A549 (cell line): ENCODE measurements at places on chromosomes 3 and 15.

DNA sequence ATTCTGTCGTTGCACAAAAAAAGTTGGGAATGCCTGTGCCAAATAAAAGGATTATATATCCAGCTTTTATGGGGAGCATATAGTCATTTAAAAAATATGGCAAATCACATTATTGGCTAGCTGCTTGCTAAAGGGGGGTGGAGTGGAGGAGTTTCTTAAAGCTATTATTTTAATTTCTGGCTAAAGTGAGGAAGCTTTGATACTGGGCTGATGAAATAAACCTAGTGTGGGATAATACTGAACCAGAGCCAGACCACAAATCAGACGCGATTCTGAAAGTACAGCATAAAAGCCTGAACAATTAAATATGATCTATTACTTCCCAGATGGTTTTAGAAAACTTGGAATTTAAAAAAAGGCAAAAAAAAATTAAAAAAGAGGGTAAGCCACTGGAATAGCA lies 14.4 kb downstream of the POLR2M start:
- no peak for DNase-seq

DNA sequence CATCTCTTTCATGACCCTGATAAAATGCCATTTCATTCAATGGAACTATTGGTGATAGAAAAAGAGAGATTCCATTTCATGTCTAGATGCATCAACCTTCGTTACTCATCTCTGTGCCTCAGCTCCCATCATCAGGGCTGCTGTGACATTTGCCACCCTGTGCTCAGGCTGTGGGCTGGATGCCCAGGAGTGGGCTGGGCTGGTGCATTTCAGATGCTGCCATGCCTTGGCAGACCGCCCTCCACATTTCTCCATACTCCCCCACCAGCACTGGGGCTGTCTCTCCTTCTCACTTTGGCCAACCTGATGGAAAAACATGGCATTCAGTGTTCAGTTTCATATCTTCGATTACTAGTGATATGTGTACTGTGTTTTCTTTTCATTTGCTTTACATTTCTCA lies 59.1 kb downstream of the DNASE1L3 start:
- DNase-seq: no peak

GRCh38 chr3:105367406-105368213 lies 901 bp downstream of the ALCAM start:
- DNase-seq: peak; percentile 27

GRCh38 chr3:57768595-57768994 lies 12.5 kb downstream of the SLMAP start:
- DNase-seq: no peak

DNA sequence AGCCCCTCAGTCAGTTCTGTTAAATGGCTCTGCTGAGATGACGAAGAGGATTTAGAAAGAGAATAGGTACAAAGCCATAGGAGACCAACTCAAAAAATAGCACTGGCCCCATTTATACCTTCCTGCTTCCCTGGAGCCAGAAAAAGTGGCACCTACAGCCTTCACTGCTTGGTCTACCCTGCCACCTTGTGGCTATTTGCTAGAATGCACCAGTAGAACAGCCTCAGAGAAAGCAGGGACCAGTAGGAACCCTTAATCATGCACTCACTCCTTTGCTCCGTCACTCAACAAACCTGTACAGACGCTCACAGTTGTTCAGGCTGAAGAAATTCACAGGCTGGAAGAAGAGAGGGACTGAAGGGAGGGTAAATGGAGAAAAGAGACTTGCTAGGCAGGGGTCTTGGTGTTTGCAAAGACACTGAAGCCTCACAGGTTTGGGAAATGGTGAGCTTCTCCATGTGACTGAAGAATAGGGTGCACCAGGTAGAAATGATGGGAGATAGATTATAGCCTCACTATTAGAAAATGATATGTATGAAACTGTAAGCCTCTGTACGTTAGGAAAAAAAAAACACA lies 12.1 kb upstream of the RTP2 start:
- DNase-seq: peak; percentile 65

DNA sequence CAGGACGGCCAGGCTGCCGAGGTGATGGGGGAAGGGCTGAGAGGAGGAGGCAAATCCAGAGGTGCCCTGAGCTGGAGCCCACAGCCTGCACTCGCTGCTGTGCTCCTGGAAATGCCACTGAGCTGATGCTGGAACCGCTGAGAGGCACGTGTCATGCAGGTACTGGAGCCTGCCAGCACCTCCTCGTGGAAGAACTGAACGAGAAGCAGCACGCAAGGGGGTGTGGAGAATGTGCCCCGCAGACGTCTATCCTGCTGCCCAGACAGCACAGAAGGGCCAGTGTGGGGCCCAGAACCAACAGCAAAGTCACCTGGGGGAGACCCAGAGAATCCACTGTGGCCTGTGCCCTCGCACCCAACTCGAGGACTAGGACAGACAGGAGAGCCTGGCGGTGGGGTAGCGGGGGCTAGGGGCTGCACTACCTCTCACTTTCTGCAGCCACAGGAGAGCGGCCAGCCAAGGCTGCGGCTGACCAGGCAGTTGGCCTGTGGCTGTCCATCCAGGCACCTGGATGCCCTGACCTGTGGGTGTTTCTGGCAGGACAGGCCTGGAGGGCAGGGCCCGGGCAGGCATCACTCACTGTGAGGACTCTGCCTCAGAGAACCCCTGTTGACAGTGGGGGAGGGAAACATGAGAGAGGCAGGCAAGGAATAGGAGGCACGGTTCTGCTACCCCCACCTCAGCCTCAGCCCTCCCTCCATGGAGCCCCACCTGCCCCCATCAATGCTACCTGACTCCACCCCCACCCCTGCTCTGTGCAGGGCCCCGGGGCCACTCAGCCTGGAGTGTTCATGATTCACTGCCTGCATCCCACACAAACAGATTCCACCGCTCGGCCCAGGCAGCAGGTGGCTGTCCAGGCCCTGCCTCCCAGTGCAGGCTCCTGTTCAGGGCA lies 213.1 kb downstream of the TBC1D2B start:
- DNase-seq: no peak

DNA sequence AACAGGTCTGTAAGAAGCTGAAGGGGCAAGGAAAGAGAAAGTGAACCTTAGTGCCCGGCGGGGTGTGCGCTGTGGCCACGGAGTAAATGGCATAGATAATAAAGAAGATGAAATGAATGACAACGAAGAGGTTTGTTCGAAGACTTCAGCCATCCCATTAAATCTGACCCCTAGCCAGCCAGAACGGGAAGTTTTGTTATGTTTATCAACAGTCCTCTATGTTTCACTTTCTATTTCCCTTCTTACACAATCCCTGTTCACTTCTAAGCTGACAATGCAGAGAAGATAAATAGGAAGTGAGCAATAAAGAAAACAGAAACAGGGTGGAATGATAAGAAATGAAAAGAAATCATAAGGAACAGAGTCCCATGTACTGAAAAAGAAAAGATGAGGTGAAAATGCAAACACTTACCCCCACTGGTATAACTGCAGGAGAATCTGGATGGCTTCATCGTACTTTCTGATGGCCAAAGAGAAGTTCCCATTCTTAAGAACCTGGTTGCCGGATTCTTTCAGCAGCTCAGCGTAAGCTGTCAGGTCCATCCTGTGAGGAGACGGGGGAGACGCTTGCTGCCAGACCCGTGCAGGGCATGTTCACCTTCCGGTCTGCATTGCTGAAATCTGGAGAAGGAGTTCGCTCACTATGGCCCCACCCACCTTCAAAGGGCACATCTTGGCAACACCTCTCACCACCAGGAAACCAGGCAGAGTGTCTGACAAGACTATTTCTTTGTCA lies 36.8 kb downstream of the TRANK1 start:
- peak; percentile 79 for DNase-seq

GRCh38 chr3:116083683-116084082 lies 361.6 kb downstream of the LSAMP start:
- no peak for DNase-seq

DNA sequence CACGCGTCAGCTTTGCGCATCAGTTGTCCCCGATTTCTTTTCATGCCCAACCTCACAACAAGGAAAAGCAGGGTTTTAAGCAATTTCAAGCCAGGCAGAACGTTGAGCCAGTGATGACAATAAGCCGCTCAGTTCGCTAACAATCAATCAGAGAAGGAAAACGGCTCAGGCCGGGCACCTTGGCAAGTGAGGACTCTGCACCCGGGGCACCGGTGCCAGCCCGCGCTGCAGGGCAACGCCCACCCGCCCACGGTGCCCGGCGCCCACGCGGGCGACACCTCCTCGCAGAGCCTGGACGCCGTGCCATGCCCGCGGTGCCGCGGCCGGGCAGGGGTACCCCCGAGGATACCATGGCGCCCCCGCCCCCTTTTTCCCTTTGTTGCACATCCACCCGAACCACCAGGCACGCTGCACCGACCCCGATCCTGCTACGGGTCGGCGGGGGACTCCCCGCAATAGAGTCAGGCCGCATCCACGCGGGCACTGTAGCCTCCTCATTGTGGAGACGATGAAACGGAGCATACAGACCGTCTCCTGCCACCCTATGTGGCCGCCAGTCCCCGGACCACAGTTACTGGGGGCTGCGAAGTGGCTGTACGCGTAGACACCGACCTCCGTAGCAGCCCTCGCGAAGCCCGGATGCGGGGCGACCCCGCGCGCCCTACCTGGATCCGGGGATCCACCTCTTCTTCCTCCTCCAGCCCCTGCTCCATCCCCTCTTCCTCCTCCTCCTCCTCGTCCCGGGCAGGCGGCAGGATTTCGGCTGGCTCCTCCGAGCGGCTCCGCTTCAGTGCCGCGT lies 581 bp downstream of the SH3BP5 start:
- peak; percentile 19 for DNase-seq

DNA sequence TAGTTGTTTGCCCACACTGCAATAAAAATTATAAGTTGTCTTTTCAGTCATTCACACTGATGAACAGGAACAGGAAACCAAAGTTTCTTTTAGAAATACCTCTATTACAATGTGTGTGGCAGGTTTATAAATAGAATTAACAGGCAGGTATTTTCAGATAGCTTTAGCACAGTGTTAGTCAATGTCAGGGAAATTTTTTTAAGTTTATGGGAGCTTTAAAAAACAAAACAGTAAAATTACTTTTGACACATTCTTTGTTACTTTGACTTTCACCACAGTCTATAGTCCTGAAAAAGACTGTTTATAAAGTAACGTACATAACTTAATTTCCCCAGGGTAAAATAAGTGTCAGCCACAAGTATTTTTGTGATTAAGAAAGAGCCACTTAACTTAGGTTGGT lies 38.1 kb downstream of the SERPINI1 start:
- DNase-seq: no peak

GRCh38 chr3:62605413-62606068 lies 232.2 kb upstream of the FEZF2 start:
- no peak for DNase-seq

- no peak for DNase-seq
Measured at GRCh38 chr15:57677204-57677603, 29.3 kb upstream of the POLR2M start.

- DNase-seq: no peak
Measured at GRCh38 chr3:175335229-175335628, 476.1 kb downstream of the NAALADL2 start.

- DNase-seq: peak; percentile 86
Measured at GRCh38 chr3:156681002-156681401, 6.6 kb downstream of the TIPARP start.
